ENCODE measurements at places on chromosomes 12 and 14. TPM values are rescaled to one million over a fixed set of nuclear protein-coding genes. Genes with fewer than 3 reads are reported as not detected.

CELA1 gene
- not detected for total RNA-seq

KRT7 gene
- 196 TPM for total RNA-seq

KLRB1 gene
- 0.26 TPM for total RNA-seq

TBK1 gene
- total RNA-seq, result 14.8 TPM

LRTM2 gene
- total RNA-seq, result not detected

GRIP1 gene
- 17.8 TPM for total RNA-seq

CD4 gene
- total RNA-seq, result 5.2 TPM

DHH gene
- not detected for total RNA-seq

ZNF664 gene
- total RNA-seq, result 32.6 TPM

GRCh38 chr12:66755727-66756395 is 77.0 kb upstream of the GRIP1 start:
- H3K27ac ChIP-seq, result no peak overlapping the region
- H3K27me3 ChIP-seq, result no peaks in the 10 kb centered on the region
- no peak for DNase-seq

DNA sequence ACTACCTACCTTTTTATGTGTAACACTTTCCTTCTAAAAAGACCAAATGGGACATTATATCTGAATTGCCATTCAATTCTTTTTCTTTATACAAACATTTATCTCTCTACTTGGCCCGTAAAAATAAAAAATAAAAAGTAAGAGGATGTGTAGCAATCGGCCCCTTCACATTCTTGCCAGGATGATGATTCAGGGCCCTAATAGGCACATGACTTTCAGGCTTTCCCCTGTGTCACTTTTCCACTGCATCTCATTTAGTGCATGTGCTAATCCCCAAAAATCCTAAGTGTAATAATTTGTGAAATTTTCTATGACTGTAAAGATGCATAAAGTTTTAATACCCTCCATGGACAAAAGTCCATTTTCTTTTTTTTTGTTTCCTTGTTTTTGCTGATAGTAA is 23.0 kb upstream of the ATP2B1 start:
- H3K27me3 ChIP-seq, result no peaks in the 10 kb centered on the region
- no peak overlapping the region for H3K4me3 ChIP-seq
- H3K27ac ChIP-seq, result no peak overlapping the region
- H3K36me3 ChIP-seq, result no peaks in the 10 kb centered on the region
- no peaks in the 10 kb centered on the region for H3K4me1 ChIP-seq
- no peak for DNase-seq

DNA sequence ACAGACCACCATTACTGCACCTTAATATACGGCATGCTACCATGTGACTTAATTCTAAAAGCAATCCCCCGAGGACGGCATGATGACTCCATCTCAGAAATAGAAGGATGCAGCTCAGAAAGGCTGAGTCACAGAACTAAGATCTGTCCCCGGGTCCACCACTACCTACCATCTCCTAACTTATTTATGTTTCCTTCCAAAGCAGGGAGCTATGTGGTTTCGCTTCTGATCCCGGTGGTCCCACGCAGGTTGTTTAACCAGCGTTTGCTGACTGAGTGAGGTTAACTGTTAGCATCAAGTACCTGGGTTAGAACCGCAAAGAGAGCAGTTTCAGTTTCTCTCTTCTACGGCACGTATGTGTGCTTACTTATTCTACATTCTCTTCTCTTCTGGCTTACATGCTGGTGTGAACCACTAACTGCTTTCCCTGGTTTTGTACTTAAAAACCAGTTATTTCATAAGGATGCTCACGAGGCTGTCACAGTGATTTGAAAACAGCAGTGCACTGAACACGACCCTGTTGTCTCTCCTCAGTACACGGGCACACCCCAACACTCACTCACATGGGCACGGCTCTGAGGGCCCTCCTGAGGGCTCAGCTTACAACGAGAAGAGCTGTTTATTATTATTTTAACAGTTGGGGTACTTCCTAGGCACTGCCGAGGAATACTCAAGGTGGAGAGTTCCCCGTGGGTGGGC is 66.7 kb downstream of the CCDC88C start:
- H3K4me1 ChIP-seq, result peaks cover 13% of the 10 kb centered on the region
- no peak overlapping the region for H3K4me3 ChIP-seq
- no peaks in the 10 kb centered on the region for H3K36me3 ChIP-seq
- H3K27ac ChIP-seq, result no peak overlapping the region
- DNase-seq, result no peak

DNA sequence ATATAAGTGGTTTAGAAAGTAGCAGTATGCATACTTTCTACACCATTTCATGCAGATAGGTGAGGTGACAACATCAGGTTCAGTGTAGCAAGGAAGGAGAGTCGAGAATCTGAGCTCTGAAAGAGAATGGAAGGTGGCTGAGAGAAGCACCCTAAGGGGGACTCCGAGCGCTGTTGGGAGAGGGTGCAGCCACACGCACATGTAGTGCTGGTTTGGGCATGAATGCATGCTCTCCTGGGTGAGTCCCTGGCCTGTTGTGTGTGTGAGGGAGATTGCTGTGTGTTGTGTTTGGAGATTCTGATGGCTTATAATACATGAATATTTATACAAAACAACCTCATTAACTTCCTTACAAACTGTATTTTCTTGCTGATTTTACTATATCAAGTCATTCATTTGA is 180.3 kb upstream of the LRIG3 start:
- DNase-seq, result no peak
- H3K4me1 ChIP-seq, result no peaks in the 10 kb centered on the region
- no peaks in the 10 kb centered on the region for H3K27me3 ChIP-seq
- H3K27ac ChIP-seq, result no peak overlapping the region

DNA sequence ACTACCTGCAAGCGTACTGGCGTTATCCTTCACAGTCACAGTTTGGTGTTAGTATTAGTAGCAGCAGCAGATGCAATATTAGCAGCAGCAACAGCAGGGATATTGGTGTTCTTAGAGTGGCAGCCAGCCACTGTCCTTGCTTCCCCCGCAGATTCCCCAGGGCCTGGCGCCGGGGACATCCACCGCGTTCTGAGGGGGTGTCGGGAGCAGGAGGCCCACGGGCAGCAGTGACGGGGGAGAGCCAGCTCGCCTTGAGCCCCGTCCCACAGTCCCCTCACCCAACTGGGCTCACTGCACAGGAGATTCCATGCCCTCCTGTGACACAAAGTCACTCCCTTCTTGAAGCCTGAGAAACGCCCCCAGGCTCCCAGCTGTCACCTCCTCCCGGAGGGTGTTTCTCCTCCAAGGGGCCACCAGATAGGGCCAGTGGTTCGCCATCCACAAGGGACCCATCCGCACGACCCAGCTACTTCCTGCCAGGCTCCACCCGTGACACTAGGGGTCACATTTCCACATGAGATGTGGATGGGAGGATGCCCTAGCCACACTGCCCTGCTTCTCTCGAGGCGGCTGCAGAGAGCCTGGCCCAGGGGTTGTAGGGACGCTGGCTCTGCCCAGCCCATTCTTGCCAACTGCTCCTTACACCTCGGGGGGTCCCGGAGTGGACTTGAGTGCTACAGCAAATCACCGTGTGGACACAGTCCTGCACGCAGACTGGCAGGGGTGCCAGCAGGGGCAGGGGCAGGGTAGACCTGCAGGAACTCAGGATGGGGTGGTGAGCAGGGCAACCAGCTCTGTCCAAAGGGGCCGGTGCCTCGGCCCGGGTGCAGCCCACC is 123.1 kb downstream of the PIWIL1 start:
- H3K27ac ChIP-seq, result no peak overlapping the region
- H3K4me1 ChIP-seq, result no peaks in the 10 kb centered on the region
- no peak for DNase-seq
- no peaks in the 10 kb centered on the region for H3K36me3 ChIP-seq
- no peak overlapping the region for H3K4me3 ChIP-seq
- H3K27me3 ChIP-seq, result no peaks in the 10 kb centered on the region

- no peaks in the 10 kb centered on the region for H3K36me3 ChIP-seq
- peaks cover 25% of the 10 kb centered on the region for H3K4me1 ChIP-seq
- H3K4me3 ChIP-seq, result no peak overlapping the region
- peak overlapping the region; percentile 88 for H3K27ac ChIP-seq
- DNase-seq, result no peak
Measured at GRCh38 chr12:108728820-108729611, 2.3 kb downstream of the CORO1C start.

GRCh38 chr12:102062419-102062806 is 622 bp upstream of the WASHC3 start:
- no peaks in the 10 kb centered on the region for H3K4me1 ChIP-seq
- H3K27me3 ChIP-seq, result no peaks in the 10 kb centered on the region
- H3K36me3 ChIP-seq, result no peaks in the 10 kb centered on the region
- no peak overlapping the region for H3K4me3 ChIP-seq

DNA sequence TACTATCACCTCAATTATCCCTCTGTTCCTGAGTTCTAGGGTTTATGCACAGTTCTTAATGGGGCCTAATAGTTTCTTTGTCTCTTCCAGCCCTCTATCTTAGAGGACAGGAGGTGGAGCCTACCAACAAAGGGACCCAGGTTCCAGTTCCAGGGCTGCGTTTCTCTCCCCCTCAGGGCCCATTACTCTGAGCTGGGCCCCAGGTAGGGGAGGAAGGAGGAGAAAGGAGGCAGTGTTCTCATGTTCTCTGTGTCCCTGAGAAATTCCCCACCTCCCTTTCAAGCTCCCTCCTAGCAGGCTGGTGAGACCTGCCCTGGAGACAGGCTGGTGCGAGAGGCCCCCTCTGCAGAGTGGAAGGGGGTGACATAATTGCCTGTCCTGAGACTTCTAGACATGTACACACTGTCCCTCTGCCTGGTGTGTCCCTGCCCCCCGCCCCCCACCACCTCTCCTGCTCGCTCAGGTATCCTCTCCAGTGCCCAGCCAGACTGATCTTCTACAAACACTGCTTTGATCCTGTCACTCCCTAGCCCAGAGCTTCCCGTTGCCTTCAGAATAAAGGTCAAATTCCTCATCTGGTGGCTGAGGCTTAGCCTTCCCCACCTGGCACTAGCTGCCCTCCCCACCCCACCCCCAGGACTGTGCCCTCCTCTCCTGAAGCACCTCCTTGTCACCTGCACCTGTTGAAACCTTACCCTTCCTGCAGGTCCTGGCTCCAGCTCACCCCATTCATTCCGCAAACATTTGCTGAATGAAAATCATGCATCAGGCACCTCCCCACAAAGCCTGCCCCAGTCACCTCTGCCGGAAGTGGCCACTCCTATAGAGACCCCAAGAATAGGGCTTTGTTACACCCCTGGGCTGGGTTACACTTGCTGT is 21.1 kb upstream of the KRT8 start:
- peak overlapping the region; percentile 83 for H3K27ac ChIP-seq
- H3K4me3 ChIP-seq, result no peak overlapping the region
- no peaks in the 10 kb centered on the region for H3K36me3 ChIP-seq
- DNase-seq, result peak; percentile 91
- peaks cover 45% of the 10 kb centered on the region for H3K4me1 ChIP-seq

DNA sequence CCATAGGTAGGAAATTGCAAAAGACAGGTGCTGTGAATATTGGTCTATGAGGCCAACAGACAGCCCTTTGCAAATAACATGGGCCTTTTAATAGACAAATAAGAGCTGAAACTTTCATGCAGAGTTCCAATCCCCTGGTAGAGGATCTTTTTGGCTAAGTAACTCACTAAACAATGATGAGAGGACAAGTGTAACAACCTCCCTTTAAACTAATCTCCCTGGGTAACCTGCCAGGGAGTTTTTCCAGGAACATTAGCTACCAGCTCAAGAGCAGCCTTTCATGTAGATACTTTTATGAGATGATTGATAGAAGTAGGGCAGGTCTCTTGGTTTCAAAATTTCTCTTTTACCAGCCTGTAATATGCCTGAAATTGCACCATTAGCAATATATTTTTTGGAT is 13.8 kb upstream of the CACNA1C start:
- H3K4me3 ChIP-seq, result no peak overlapping the region
- DNase-seq, result no peak
- H3K4me1 ChIP-seq, result peaks cover 9% of the 10 kb centered on the region

- no peak for DNase-seq
- H3K36me3 ChIP-seq, result no peaks in the 10 kb centered on the region
- H3K4me3 ChIP-seq, result no peak overlapping the region
- H3K4me1 ChIP-seq, result peaks cover 18% of the 10 kb centered on the region
- peak overlapping the region; percentile 15 for H3K27ac ChIP-seq
Measured at GRCh38 chr12:76026643-76027063, 4.9 kb downstream of the PHLDA1 start.

DNA sequence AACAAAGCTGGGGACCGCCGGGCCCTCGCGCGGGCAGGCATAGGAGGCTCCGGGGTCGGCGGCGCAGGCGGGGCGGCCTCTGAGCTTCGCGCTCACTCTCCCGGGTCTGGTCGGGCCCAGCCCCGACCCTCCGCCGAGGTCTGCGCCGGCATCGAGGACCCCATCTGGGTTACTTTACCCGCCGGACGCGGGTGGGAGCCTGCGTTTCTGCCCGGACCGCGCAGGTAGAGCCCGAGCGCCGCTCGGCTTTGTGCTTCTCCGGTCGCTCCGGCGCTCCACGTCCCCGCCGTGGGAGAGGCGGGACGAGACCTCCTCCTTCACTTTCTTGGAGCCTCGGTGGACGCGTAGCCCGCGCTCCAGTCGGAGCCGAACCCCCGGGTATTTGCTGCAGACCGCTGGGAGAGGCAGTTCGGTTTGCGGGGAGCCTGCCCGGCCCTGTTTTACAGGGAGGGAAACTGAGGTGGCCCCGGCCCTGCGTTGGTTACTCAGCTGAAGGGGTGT is 63.2 kb downstream of the FBXL14 start:
- DNase-seq, result no peak
- no peaks in the 10 kb centered on the region for H3K27me3 ChIP-seq
- H3K27ac ChIP-seq, result no peak overlapping the region
- H3K4me3 ChIP-seq, result peak overlapping the region; percentile 17
- H3K4me1 ChIP-seq, result peaks cover 6% of the 10 kb centered on the region
- no peaks in the 10 kb centered on the region for H3K36me3 ChIP-seq

DNA sequence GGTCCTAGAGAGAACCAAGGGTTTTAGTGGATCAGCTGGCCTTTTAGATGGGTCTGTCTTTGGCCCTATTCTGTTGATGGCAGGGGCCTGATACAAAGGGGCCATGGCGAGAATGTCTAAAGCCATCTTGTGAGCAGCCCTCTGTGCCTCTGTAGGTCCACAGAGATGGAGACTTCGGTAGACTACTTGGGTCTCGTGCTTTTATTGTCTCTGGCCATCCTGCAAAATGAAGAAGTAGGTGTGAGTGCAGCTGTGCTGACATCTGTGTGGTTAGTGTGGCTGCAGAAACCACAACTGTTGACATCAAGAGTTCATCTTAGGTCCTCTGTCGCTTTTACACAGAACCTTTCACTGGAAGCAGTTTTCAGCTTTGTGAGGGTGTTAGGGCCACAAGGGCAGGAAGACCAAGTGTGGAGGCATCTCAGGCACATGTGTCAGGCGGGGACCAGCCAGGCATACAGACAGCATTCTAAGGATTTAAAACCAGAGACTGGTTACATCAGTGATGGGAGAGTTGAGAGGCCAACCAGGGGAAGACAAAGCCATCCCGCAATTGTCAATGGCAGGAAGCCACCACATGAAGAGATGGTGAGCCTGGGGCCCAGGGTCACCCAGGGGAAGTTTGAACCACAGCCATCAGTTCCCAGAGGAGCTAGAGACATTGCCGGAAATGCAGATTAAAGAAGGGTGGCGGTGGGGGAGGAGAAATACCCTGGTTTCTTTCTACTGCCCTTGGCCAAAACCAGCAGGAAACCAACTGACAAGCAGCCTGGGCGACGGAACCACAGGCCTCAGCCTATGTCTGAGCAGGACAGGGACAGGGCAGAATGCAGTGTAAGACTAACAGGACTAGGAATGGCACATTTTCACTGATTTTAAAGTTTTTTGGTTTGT is 13.0 kb upstream of the TPCN1 start:
- no peaks in the 10 kb centered on the region for H3K27me3 ChIP-seq
- no peaks in the 10 kb centered on the region for H3K36me3 ChIP-seq
- peaks cover 17% of the 10 kb centered on the region for H3K4me1 ChIP-seq

- no peak for DNase-seq
- H3K27me3 ChIP-seq, result no peaks in the 10 kb centered on the region
- no peaks in the 10 kb centered on the region for H3K4me1 ChIP-seq
- H3K36me3 ChIP-seq, result no peaks in the 10 kb centered on the region
Measured at GRCh38 chr12:23767834-23768233, 181.6 kb downstream of the SOX5 start.
